Activated CD8-positive, alpha-beta memory T cell treated with anti-CD3 and anti-CD28 coated beads for 24 hours (primary cell): ENCODE measurements at places on chromosomes 11 and 22.

DNA sequence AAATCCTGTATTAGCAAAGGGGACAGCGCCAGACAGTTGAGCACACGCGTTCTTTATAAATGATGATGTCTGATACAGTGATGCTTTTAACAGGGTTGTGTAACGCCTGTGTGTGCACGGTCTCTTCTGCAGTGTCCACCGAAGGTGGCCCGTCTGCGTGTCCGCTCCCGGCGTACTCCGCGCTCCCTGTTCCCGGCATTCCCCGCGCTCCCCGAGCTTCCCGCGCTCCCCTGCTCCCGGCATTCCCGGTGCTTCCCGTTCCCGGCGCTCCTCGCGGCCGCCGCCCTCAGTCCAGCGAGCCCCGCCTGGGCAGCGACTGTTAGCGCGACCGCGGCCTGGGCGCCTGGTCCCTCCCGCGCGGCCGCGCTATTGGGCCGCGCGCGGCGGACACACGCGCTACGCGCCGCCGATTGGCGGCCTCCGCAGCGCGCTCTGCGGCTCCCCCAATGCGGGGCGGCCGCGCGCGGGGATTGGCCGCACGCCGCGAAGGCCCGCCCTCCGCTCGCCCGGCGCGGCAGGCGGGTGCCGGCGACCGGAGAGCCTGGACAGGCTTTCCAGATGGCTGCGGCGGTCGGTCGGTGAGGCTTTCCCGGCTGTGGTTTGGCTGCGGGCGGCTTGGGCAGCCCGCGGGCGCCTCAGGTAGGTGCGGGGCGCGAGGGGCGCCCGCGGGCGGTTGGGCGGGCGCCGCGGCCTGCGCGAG is at the start of gene DGCR8:
Gene DGCR8 (plus strand): TSS at position 497 of the 700 bp plus-strand sequence. CDS start 5,723 bp downstream, outside the sequence.
- DNase-seq, result peak; percentile 89

GRCh38 chr11:3367221-3367620 is 11.7 kb downstream of the ZNF195 start:
- no peak for DNase-seq

DNA sequence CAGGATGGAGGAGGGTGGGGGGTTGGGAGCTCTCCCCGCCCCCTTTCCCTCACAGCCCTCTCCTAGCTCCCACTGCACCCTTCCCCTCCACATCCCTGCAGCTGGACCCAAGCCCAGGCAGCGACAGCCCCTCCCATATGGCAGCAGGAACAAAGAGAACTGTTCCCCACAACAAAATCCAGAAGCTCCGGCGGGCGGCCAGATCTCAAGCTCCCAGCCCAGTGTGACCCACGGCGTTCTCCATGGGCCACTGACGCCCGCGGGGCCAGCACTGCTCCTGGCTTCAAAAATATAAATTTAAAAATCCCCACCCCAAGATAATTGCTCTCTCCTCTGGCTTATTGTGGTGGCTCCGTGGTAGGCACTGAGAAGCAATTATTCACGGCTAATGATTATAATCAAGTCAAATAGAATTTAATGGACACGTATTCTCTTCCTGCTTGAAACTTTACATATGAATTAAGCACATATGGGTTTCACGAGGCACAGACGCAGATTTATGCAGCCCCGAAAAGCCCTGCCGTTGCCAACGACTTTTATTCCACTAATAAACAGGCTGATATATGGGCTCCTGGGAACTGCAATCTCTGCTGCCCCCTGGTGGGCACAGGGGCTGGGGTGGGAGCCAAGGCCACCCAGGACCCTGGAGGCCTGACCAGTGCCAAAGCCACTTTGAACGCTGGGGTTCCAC is 17.5 kb downstream of the MACROD1 start:
- peak; percentile 91 for DNase-seq

- DNase-seq, result no peak
Measured at GRCh38 chr22:30280505-30280904, 8.8 kb downstream of the CASTOR1 start.

DNA sequence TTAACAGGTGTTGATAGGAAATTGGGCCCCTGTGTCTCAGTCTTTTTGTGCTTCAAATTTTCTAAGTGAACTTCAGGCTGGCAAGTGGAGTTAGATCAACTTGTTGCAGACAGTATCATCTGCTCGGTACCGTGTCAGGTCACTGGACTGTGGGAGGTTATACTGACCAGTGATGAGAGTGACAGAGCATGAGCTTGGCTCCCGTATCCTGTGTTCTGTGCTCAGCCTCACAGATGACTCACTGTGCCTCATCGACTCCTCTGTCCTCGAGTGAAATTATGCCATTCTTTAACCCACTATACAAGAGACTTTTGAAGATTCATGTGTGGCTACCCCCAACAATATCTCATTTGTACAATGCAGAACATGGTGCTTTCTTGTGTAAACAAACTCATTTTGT is 7.9 kb downstream of the GRAP2 start:
- no peak for DNase-seq

DNA sequence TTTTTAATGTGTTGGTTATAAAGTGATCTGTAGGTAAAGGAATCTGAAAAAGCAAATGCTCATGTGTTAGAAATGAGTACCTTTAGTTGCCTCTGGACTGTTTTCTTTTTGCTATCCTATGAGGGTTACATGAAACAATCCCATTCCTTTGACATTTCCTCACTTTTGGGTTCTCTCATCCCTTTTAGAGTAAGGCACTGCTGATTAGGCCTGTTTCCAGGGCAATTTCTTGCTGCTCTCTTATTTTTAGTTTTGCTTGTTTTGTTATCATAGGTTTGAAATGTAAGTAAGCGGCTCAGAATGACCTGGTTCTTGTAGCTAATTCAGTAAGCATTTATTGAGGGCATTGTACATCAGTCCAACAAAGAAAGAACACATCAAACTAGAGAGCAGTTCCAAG is 138.9 kb downstream of the DDX10 start:
- no peak for DNase-seq

DNA sequence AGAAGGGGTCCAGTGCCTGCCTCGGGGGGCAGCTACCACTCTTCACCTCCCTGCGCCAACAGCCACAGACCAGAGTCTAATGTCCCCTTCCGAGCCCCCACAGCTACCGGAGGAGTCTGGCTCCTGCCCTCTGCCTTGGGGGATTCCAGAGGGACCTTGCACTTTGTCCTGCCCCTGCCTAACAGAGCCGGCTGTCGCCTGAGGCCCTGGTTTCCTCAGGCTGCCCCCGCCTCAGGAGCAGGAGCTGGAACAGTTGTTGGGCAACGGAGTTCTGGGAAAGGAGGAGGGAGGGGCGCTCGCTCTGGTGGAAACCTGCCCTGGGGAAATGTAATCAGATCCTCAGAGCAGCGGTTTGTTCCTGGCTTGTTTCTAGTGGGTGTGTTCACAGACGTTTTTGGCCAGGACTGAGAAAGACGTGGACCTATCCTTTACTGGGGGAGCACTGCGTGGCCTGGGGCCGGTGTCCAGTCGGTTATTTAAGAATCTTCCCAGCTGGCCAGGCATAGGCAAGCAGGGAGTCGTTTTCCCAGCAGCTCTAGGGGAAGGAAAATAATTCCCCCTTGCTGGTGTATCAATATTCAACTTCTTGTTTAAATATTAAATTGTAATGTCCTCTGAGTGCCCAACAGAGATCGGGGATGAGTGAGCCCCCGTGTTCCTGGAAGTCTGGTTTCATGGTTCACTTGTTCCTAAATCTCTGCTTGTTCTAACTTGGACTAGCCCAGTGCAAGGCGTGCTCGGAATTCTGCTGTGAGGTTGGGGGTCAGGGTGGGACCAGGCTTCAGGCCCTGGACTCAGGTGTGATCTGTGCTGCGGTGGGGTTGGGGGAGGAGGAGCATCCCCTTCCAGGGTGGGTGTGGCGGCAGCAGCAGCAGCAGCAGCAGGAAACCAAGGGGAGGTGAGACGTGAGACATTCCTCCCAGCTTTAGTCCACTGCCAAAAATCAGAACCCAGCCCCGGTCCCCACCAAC is 32.1 kb downstream of the A4GALT start:
- no peak for DNase-seq

DNA sequence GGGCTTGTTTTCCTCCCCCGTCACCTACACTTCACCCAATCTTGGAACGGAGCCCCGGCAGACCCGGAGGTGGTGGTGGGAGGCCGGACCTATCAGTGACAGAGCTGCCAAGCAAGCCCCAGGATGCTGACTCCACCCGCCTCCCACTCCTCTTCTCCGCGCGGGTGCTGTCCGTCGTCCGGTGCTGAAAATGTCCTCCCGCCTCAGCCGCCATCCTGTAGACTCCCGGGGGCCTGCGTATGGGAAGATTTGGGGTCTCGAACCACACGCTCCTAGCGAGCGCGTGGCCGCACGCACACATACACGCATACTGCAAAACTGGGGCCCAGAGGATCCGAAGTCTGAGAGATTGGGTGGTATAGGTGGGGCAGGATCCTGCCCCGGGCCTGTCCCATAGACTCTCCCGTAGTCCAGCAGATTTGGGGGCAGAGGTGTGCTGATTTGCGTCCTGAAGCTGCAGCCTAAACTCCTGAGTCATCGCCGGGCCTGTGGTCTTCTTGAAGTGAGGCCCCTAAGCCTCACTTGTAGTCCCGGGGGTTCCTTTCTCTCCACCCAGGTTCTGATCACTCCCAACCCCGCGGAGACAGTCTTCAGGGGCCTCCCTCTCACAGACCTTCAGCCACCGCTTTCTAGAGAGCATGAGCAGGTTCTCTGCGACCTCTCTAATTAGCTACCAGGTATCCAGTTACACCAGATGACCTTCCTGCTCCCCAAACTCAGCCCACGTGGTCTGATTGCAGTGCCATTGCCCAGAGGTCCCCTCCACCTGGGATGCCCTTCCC is 796 bp upstream of the YIF1A start:
- no peak for DNase-seq

- no peak for DNase-seq
Measured at GRCh38 chr11:127037001-127037400, 36.4 kb upstream of the KIRREL3 start.

DNA sequence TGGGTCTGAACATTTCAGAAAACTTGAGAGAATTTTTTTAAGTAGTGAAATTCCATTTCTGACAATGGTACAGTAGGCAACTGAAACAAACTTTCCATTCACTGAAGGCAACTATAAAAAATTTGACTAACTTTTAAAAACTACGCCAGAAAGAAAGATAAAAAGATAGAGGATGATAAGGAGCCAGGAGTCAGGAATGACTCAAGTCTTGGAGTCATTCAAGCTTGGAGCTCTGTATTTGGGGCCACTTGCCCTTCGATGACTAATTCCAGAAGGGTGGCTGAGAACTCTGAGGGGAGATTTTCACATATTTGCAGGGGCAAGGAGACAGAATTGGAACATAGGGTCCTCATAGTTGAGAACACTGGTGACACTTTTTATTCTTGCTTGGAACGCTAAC is 1083.2 kb upstream of the CNTN5 start:
- DNase-seq, result no peak

- no peak for DNase-seq
Measured at GRCh38 chr22:26483043-26483438, 542 bp downstream of the HPS4 start.

DNA sequence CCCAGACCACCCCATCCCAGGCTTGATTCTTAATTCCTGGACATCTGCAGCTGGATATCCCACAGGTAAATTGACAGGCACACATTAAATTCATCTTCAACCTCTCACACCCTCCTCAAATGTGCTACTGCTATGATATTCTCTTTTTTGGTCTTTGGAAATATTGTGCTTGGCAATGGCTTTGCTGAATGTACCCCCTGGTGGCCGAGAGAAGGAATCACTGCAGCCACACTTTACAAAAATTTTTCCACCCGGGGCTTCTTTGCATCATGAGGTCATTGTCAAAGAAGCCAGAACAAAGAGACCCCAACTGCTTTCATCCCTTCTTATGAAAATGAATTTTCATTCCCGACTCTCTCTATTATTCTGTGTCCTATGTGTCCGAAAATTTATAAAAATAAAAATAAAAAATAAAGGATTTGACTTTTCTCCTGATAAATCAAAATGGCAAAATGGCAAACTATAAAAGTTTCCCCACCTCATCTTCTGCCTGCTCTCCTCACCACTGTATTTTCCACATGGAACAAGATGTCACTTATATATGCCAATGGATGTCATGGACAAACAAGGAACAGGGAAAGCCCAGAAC is 15.0 kb upstream of the CYB5R2 start:
- no peak for DNase-seq

- no peak for DNase-seq
Measured at GRCh38 chr11:11486423-11486822, 133.4 kb upstream of the CSNK2A3 start.

DNA sequence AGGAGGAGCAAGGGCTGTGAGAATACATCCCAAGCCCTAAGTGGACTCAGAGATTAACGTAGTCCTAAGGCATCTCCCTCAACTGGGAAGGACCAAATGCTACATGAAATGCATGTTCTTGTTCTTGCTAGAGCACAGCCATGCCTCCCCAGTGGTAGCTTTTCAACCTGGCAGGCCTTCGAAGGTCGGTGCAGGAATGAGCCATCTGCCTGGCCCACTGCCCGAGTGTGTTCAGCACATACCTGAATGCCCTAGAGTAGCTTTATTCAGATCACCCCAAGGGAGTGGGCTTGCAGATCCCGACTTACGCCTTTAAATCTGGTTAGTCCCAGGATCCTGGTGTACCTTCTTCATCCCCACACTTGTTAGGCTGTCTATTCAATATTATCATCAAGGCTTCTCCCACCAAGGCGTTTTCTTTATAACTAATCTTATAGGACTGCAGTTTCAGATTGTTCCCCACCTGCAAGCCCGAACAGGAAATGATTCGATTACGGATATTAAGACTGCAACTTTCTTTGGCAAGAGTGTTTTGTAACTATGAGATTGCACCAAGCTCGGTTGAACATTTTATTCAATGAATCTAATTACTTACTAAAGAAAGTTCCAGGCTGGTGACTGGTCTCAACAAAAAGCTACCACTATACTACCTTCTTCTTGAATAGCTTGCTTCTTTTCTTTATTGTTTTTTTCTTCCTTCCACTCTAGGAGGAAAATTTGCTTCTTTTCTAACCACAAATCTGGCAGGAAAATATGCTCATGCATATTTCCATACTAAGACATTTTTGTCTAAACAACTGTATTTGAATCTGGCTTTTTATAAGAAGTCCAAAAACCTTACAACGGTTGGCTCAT is 115.6 kb downstream of the SGSM3 start:
- no peak for DNase-seq

GRCh38 chr11:57055744-57056143 is 67.0 kb downstream of the OR5AK2 start:
- DNase-seq, result no peak

DNA sequence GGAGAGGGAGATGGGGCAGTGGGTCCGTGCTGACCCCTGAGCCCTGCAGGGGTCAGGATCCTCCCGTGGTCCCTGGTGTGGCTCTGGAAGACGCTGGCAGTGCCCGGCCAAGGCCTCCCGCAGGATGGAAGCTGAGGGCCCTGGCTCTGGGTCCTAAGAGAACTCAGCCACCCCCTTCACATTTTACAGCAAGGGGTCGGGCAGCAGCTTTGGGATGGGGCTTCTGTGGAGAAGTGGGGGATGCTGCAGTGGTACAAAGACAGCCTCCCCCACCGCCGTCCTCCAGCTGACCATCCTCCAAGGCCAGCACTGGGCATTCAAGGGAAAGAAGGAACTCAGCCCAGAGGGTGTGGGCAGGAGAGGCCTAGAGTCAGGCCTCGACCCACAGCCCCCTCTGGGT is 21.8 kb upstream of the CRYBB3 start:
- DNase-seq, result no peak

- no peak for DNase-seq
Measured at GRCh38 chr22:29517215-29517908, 36.2 kb downstream of the THOC5 start.

GRCh38 chr22:24225951-24226350 is 18.9 kb downstream of the GGT5 start:
- DNase-seq, result no peak

- no peak for DNase-seq
Measured at GRCh38 chr11:93329936-93330445, 551 bp upstream of the DEUP1 start.

- DNase-seq, result no peak
Measured at GRCh38 chr11:114816791-114817190, 138.5 kb downstream of the NXPE2 start.

GRCh38 chr11:67048515-67049130 is 8.0 kb upstream of the RHOD start:
- no peak for DNase-seq
